T-cell (primary cell): ENCODE measurements at places on chromosomes 4 and X. TPM values are rescaled to one million over a fixed set of nuclear protein-coding genes. Genes with fewer than 3 reads are reported as not detected.

The DMRTC1B gene
- total RNA-seq = 0.98 TPM

The SLC6A8 gene
- total RNA-seq = 1.5 TPM

The SPARCL1 gene
- not detected for total RNA-seq

The MPP1 gene
- total RNA-seq = 15.1 TPM

The MAGEC3 gene
- not detected for total RNA-seq

The BMX gene
- not detected for total RNA-seq

The DLG3 gene
- total RNA-seq = 8.3 TPM

The FRMPD4 gene
- not detected for total RNA-seq

The TKTL2 gene
- not detected for total RNA-seq

The ZBED1 gene
- total RNA-seq = 17.7 TPM

The BANK1 gene
- total RNA-seq = 3.4 TPM

The PCDH7 gene
- not detected for total RNA-seq

The TNMD gene
- total RNA-seq = not detected

The FGFR3 gene
- total RNA-seq = not detected

The SYN1 gene
- not detected for total RNA-seq

The KLKB1 gene
- 1.9 TPM for total RNA-seq

The CENPVL2 gene
- total RNA-seq = not detected

The SPINK2 gene
- total RNA-seq = 4.3 TPM

The SLC38A5 gene
- total RNA-seq = 35.7 TPM

The SOX3 gene
- total RNA-seq = not detected

The ESX1 gene
- not detected for total RNA-seq

The DIAPH2 gene
- total RNA-seq = 8.7 TPM

The POF1B gene
- 0.20 TPM for total RNA-seq

The SNX25 gene
- 19.3 TPM for total RNA-seq

The GAGE12H gene
- not detected for total RNA-seq

The PDGFRA gene
- not detected for total RNA-seq

The SLC16A2 gene
- total RNA-seq = 0.23 TPM

The PARM1 gene
- total RNA-seq = 0.26 TPM

The GLOD5 gene
- not detected for total RNA-seq

The PHF8 gene
- total RNA-seq = 68.1 TPM

The SRPX2 gene
- 0.18 TPM for total RNA-seq

The BLTP1 gene
- total RNA-seq = 115 TPM

The RTL3 gene
- not detected for total RNA-seq

The PPP3CA gene
- total RNA-seq = 28.2 TPM

The IL2RG gene
- total RNA-seq = 380 TPM

The PNMA6E gene
- total RNA-seq = not detected

The FHIP1A gene
- total RNA-seq = 2.1 TPM

The CXCL6 gene
- total RNA-seq = not detected

The VSIG4 gene
- total RNA-seq = 0.53 TPM

The SSX3 gene
- total RNA-seq = not detected

The GAGE1 gene
- 0.72 TPM for total RNA-seq

The DRP2 gene
- total RNA-seq = 0.26 TPM

The KIAA1210 gene
- not detected for total RNA-seq

The MAGEA8 gene
- not detected for total RNA-seq

The CT45A10 gene
- total RNA-seq = not detected

The OTUD6A gene
- not detected for total RNA-seq

The RNF175 gene
- total RNA-seq = 1.8 TPM

The PLAC8 gene
- 147 TPM for total RNA-seq

The TCEAL2 gene
- total RNA-seq = 3.0 TPM
